ENCODE measurements at places on chromosomes 7 and 10. TPM values are rescaled to one million over a fixed set of nuclear protein-coding genes. Genes with fewer than 3 reads are reported as not detected.

Gene DNAAF5
- polyA plus RNA-seq: 25.0 TPM

Gene PLA2G12B
- polyA plus RNA-seq: not detected

Gene RPA3
- polyA plus RNA-seq: 25.2 TPM

GRCh38 chr7:7820409-7820808 lies 102.0 kb upstream of the RPA3 start:
- no peak for DNase-seq

DNA sequence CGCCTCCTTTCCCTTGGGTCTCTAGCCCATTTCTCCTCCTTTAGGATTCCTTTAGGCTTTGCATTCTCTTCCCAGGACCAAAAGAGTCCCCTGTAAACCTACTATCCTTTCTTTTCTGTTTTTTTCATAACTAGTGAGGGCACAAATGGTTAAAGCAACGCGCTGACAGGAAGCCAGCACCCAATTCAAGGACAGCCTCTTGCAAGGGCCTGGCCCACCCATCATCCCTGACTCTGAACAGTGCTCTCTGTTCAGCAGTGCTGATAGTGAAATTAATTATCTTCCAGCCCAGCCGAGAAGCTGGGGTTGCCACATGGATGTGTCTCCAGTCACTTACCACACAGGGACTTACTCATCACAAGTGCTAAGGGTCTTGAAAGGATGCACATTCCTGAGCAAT lies 38.3 kb upstream of the RNF32 start:
- DNase-seq: no peak
